SW 1271 (cell line): ENCODE measurements at places on chromosomes 6 and 20.

GRCh38 chr20:56656632-56657031 lies 27.5 kb downstream of the TFAP2C start:
- DNase-seq = no peak

GRCh38 chr6:115898246-115898645 lies 162.4 kb downstream of the FRK start:
- no peak for DNase-seq

DNA sequence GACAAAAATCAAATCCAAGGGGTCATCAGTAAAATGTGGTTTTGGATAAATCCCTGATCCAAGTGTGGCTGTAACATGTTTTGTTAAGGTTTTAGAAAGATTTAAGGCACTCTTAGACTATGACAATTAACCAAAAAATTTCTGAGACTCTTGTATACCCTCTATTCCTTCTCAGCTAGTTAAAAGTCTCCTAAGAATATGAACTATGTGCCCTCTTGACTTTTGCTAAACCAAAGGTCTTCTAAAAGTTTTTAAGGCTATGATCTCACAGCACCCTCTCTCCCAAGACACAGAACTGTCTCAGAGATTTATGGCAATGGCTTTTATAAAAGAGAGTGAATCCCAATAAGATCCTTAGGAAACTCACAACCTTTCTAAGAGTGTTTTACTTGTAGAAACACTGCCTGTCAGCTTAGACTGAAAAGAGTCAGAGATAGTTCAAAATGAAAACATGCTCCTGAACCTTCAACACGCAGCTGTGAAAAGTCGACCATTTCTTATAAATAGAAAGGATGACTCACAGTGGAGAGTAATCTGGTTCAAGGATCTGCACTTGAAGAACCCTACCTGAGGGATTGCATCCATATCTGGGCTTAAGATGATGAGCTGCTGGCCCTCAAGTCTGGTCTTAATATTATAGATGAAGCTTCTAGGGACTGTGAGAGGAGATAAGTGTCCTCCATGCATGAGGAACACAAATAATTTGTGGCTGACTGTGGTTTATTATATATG lies 388.4 kb upstream of the GJE1 start:
- no peak for DNase-seq

DNA sequence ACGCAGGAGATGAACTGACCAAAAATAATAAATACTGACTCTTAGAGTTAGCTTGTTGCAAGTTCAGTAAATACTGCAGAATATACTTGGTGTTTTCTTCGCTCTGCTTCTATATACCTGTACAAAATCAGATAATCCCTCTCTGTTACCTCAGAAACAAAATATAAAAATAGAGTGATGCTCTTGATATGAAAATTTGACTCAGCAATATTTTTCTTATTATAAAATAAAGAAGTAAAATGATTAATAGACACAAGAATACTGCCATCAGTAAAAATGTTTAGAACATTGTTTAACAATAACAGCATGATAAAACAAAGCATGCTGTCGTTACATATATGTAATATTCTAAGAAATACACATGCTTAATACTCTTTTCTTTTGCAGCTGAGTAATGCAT lies 1366.9 kb upstream of the EYS start:
- DNase-seq = no peak

DNA sequence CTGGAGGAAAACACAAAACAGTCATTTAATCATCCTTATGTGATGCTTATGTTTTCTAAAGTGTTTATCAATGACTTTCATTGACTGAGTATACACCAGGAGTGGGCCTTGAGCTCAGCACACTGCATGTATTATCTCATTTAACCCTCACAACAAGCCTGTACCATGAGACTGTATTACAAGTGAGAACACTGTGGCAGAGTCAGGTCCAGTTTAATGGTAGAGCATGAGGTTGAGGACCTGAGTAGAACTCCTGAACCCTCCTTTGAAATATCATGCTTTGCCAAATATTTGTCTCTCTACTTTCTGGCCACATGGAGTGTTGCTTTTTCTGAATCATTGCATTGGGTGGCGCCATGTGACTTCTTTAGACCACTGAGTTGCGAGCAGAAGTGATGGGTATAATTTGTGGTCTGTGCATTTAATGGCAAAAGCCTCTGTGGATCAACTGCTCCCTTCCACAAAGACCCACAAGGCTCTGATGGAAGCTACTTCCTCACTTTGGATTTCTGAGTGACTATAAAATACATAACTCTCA lies 65.0 kb upstream of the SIRPG start:
- DNase-seq = no peak

DNA sequence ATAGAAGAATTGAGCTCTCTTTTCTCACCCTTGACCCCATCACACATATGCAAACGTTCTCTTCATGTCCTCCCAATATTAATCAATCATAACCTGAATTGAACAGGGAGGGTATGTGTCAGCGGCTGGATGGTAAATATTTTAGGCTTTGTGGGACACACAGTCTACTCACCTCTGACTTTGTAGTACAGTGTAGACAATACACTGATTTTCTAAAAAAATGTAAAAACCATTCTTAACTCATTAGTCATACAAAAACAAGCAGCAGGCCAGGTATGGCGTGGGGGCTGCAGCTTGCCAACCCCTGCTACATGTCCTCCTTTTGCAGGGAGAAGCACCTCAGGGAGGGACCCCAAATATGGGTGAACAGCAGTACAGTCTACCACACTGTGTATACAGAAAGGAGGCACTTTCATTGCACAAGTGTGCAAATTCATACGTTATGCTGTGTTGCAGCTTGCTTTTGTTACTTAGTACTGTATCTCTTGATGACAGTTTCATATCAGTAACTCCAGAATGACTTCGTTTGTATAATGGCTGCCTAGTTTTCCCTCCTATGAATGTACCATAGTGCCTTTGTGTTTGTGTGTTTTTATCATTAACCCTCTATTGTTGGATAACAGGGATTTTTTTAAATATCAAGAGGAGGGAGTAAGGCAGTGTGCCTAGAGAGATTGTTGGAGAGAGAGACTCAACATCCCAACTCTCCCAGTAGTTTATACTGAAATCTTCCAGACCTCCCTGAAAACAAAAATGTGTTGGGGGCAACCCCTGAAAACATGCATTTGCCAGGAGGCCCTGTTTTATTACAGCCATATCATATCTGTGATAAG lies 214.3 kb downstream of the ZMYND8 start:
- DNase-seq = no peak

DNA sequence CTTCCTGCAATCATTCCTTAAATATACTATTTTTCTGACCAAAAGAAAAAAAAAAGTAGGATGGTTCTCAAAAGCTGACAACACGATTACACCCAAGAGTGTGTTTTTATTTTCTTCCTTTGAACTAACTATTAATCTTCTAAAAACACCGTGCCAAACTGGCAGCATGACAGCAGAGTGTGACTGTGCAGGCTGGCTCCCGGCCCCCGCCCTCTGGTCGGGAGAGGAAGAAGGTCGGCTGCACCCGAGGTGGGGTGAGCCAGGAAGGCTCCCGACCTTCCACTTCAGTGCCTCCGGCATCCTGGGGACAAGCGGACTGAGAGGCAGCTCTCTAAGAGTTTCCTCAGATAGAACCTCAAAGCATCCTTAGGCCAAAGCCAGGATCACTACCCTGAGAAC lies 29.2 kb downstream of the SLC22A23 start:
- no peak for DNase-seq

- no peak for DNase-seq
These were observed 7.0 kb upstream of the DSTN start for GRCh38 chr20:17562804-17563305.
